ENCODE measurements at places on chromosomes 7 and 10. TPM values are rescaled to one million over a fixed set of nuclear protein-coding genes. Genes with fewer than 3 reads are reported as not detected.

Gene RSPH10B
- 0.79 TPM for total RNA-seq

Gene H2BK1
- not detected for total RNA-seq

Gene RPS24
- 1,088 TPM for total RNA-seq

Gene PSPH
- 9.0 TPM for total RNA-seq

Gene TMEM273
- 16.8 TPM for total RNA-seq

Gene CDH23
- total RNA-seq, result 6.4 TPM

Gene HK1
- total RNA-seq, result 84.9 TPM

Gene MKX
- 1.3 TPM for total RNA-seq

Gene TLX1
- not detected for total RNA-seq

Gene KIAA1549
- total RNA-seq, result 10.1 TPM

Gene RAB19
- total RNA-seq, result 11.5 TPM

Gene SPDYE3
- total RNA-seq, result not detected

Gene TAS2R3
- total RNA-seq, result 2.7 TPM

Gene TSPAN13
- 23.8 TPM for total RNA-seq

Gene AMPH
- total RNA-seq, result 1.2 TPM
